Chondrocyte (in vitro differentiated cells): ENCODE measurements at places on chromosomes 7 and 10. TPM values are rescaled to one million over a fixed set of nuclear protein-coding genes. Genes with fewer than 3 reads are reported as not detected.

Gene PDIA4
- total RNA-seq, result 135 to 411 TPM (median 140 TPM) in 3 replicates

Gene RSBN1L
- 8.8 to 10.9 TPM (median 10.4 TPM) in 3 replicates for total RNA-seq

Gene ASB10
- total RNA-seq, result not detected in 3 replicates

Gene LEP
- not detected in 3 replicates for total RNA-seq

Gene FLNC
- 72.3 to 119 TPM (median 118 TPM) in 3 replicates for total RNA-seq

Gene TFAM
- total RNA-seq, result 14.8 to 16.1 TPM (median 15.5 TPM) in 3 replicates

Gene IGFBP3
- total RNA-seq, result 1,747 to 1,749 TPM (median 1,748 TPM) in 3 replicates

- no peak for DNase-seq
- no peak overlapping the region for H3K27ac ChIP-seq
- H3K36me3 ChIP-seq, result no peaks in the 10 kb centered on the region
- no peaks in the 10 kb centered on the region for H3K27me3 ChIP-seq
These were observed 299.1 kb downstream of the BBS9 start for GRCh38 chr7:33428415-33428814.

- no peaks in the 10 kb centered on the region for H3K4me1 ChIP-seq
- H3K27ac ChIP-seq, result no peak overlapping the region
- peaks cover 22% of the 10 kb centered on the region for H3K27me3 ChIP-seq
These were observed 228.0 kb downstream of the ELMO1 start for GRCh38 chr7:37220664-37221063.

GRCh38 chr10:127259347-127259746 lies 63.0 kb upstream of the INSYN2A start:
- H3K4me1 ChIP-seq, result peaks cover 10% of the 10 kb centered on the region
- H3K36me3 ChIP-seq, result peaks cover 16% of the 10 kb centered on the region
- H3K4me3 ChIP-seq, result no peak overlapping the region
- no peaks in the 10 kb centered on the region for H3K27me3 ChIP-seq
- no peak overlapping the region for H3K27ac ChIP-seq
- DNase-seq, result no peak

DNA sequence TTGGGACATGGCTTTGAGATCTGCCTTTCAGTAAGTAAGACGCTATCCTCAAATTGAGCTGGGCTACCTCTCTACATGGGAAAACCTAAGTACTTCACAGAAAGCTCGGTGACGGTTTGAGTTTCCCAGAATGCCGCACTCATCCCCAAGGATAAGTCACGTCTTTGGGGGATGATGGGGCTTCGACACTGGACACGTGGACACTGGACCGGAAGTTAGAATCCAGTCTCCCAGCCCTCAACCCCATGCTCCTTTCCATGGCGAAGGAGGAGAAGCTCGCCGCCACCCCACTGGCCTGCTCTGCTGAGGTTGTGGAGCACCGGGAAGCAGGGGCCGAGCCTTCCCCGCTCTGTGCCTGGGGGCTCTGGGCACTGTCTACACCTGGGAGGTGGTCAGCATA lies 27.5 kb downstream of the PTPRE start:
- H3K27me3 ChIP-seq, result no peaks in the 10 kb centered on the region
- DNase-seq, result no peak
- H3K4me1 ChIP-seq, result peaks cover 34% of the 10 kb centered on the region
- peaks cover 2% of the 10 kb centered on the region for H3K36me3 ChIP-seq
- no peak overlapping the region for H3K27ac ChIP-seq

DNA sequence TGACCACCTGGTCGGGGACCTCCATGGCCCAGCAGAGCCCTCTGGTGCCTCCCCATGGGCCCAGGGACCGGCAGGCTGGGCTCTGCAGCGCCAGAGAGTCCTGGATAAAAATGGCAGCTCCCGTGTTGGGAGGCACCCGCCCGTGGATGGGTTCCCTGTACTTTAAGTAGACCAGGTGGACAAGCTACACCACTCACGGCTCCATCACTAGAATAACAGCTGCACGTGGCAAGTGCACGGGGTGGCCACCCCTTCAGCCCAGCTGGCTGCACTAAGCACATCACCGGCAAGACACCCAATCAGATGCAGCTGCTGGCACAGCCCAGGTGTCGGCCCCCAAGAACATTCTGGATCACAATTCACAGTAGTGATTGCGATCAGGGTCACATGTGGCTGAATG lies 69.8 kb downstream of the DIP2C start:
- no peak overlapping the region for H3K4me3 ChIP-seq
- DNase-seq, result no peak
- no peaks in the 10 kb centered on the region for H3K36me3 ChIP-seq
- no peaks in the 10 kb centered on the region for H3K27me3 ChIP-seq
- H3K4me1 ChIP-seq, result peaks cover 62% of the 10 kb centered on the region

DNA sequence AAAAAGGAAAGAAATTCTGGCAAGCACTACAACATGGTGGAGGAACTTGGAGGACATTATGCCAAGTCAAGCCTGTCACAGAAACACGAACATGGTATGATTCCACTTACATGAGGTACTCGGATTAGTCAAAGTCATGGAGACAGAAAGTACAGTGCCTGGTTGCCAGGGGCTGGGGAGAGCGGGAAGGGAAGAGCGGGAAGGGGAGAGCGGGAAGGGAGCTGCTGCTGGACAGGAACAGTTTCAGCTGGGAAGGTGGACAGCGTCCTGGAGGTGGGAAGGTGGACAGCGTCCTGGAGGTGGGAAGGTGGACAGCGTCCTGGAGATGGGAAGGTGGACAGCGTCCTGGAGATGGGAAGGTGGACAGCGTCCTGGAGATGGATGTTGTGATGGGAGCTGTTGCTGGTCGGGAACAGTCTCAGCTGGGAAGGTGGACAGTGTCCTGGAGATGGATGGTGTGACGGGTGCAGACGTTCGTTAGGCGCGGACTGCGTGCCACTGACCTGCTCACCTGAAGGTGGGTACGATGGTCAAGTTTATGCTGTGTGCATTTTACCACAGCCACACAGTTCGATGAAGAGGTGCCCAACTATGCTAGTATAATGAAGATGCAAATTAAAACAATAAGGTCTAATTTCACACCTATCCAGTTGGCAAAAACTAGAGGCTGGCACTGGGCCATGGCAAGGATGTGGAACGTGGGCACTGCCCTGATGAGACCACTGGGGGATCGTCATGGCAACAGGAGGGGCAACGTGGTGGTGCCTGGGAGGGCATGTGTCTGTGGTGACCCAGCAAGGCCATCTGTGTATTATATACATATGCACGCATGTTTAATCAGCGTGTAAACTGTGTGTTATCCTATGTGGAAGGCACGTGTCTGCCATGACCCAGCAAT lies 103.8 kb downstream of the NKX6-2 start:
- DNase-seq, result peak; percentile 65
- peaks cover 1% of the 10 kb centered on the region for H3K36me3 ChIP-seq
- H3K4me3 ChIP-seq, result no peak overlapping the region
- H3K27me3 ChIP-seq, result no peaks in the 10 kb centered on the region
- H3K27ac ChIP-seq, result no peak overlapping the region

- H3K4me3 ChIP-seq, result no peak overlapping the region
- peaks cover 30% of the 10 kb centered on the region for H3K4me1 ChIP-seq
- H3K27ac ChIP-seq, result peak overlapping the region; percentile 87
- no peaks in the 10 kb centered on the region for H3K36me3 ChIP-seq
- DNase-seq, result no peak
- H3K27me3 ChIP-seq, result no peaks in the 10 kb centered on the region
These were observed 50.0 kb downstream of the PRF1 start for GRCh38 chr10:70552586-70552985.

DNA sequence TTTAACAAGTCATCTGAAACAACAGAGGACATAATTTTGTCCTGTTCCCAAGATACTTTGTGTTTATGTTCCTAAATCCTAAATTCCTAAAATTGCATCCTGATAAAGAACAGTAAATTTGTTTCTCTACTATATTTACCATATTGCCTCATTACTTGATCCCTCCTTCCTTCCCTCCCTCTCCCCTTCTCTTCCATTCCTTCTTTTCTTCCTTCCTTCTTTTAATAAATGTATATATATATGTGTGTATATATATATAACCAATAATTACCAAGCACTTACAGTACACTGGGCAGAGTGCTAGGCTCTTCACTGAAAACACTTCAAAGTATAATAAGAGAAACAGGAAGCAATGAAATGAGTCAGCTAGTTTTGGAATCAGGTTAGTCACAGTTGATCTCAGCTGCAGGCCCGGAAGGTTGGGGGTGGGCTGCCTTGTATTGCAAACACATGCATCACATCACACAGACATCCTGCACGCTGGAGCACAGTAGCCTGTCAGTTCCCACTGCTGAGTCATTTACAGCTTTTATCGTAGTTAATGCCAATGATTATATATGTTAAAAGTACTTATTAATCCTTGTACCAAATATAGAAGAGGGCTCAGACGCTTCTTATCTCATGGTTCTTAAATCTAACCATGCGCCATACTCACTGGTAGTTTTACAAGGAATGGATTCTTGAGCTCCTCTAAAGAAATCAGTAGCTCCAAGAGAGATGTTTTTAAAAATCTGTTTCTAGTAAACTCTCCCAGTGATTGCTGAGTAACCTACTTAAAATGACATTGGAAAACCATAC lies 551.7 kb downstream of the GRM8 start:
- H3K4me3 ChIP-seq, result no peak overlapping the region
- peak overlapping the region; percentile 77 for H3K27ac ChIP-seq
- no peak for DNase-seq

DNA sequence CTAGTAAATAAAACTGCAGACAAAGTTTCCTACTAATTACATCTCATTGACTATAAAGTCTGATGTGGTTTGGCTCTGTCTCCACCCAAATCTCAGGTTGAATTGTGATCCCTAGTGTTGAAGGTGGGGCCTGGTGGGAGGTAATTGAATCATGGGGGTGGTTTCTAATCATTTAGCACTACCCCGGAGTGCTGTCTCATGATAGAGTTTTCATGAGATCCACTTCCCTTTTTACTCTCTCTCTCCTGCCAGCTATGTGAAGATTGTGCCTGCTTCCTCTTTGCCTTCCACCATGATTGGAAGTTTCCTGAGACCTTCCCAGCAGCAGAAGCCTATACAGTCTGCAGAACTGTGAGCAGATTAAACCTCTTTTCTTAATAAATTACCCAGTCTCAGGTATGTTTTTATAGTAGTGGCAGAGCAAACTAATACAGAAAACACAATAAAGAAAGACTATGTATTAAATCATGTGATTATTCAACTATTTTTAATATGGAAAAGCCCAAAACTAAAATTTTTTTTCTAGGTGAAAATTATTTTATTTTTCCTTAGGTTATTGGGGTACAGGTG lies 232.1 kb downstream of the FZD1 start:
- no peaks in the 10 kb centered on the region for H3K4me1 ChIP-seq
- H3K27ac ChIP-seq, result no peak overlapping the region
- DNase-seq, result no peak

DNA sequence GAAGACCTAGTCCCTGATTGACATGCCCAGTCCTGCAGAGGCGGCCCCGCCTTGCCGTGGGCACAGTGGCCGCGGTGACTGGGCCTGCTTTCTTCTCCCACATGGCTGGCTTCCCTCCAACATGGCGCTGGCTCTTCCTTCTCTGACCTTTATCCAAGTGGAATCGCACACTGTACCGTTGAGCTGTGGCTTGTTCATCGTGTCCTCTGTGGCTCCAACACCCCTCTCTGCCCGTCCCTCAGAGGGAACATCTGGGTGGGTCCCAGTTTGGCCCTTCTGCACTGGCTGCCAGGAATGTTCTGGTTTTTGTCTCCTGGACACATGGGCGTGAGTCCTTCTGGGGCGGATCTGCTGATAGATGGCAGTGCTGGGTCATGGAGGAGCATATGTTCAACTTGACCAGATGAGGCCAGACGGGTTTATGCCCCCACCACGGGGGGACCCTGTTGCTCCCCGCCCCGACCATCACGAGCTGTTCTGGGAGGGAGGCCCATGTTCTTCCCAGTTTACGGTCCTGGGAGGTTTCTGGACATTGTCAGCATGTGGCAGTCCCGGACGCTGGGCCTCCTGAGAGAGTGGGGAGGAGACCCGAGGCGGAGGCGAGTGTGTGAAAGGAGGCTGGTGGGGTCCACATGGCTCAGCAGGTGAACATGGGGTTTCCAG lies 63.5 kb downstream of the LHPP start:
- H3K36me3 ChIP-seq, result no peaks in the 10 kb centered on the region
- peak; percentile 92 for DNase-seq
- no peak overlapping the region for H3K4me3 ChIP-seq

DNA sequence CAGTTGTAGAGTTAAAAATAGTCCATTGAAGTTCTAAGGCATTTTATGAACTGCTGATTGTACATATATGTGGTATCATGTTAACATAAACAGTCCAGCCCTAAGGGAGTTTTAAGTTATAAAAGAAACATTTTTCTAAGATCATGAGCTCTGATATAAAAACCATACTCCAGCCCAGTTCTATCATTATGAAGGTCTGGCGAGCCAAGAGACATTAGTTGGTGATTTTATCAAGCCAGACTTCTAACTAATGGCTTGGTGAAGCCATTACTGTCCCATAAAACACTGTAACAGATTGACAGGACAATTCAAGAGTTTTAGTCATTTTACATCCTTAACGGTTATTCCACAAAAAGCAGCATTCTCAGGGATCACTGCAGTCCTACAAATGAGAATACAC lies 221.6 kb downstream of the RNLS start:
- H3K27me3 ChIP-seq, result no peaks in the 10 kb centered on the region
- no peak for DNase-seq
- no peaks in the 10 kb centered on the region for H3K4me1 ChIP-seq
- H3K36me3 ChIP-seq, result no peaks in the 10 kb centered on the region
- H3K27ac ChIP-seq, result no peak overlapping the region
- H3K4me3 ChIP-seq, result no peak overlapping the region

DNA sequence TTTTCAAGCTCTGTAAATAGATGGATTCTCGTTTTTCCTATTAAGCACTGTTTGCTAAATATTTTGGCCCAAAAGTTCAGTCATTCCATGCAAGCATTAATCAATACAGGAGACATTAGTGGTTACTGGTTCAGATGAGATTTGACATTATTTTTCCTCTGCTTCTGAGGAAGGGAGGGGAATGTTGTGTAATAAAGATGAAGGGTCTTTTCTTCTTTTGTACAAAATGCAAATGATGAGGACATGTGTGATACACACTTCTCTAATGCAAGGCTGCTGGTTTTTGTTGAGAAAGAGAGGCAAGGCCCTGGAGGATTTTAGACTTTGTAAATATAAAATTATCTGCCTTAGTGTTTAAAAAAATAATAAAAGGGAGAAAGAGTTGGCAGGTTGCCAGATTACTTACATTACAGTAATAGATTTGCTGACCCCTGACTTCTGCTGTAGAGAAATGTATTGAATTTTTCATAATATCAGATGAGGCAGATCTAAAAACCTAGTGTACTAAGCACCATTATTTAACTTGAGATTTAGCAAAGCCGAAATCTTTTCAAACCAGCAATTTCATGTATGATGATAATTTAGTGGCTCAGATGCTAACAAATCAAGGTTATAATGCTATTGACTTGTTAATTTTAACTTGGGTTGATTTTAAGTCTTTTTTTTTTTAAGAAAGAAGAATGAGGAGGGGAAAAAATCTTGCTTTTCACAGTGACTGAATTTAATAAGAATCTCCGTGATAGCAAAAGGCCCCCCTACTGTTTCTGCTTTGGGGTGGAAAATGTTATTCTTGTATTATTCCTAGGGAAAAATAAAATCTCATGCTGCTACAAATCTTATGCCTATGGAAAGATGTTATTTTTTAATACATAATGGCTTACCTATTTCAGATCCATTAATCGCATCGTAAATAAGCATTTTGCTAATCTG lies 180.1 kb downstream of the ARID5B start:
- peaks cover 92% of the 10 kb centered on the region for H3K4me1 ChIP-seq
- no peak for DNase-seq
- H3K36me3 ChIP-seq, result peaks cover 22% of the 10 kb centered on the region
- H3K27me3 ChIP-seq, result no peaks in the 10 kb centered on the region

GRCh38 chr7:7005303-7005702 lies 177.0 kb upstream of the C1GALT1 start:
- peaks cover 18% of the 10 kb centered on the region for H3K27me3 ChIP-seq
- no peaks in the 10 kb centered on the region for H3K36me3 ChIP-seq
- no peak overlapping the region for H3K27ac ChIP-seq
- DNase-seq, result no peak
- no peak overlapping the region for H3K4me3 ChIP-seq
